T1000 (cell line): ENCODE measurements at places on chromosomes 7 and 10.

DNA sequence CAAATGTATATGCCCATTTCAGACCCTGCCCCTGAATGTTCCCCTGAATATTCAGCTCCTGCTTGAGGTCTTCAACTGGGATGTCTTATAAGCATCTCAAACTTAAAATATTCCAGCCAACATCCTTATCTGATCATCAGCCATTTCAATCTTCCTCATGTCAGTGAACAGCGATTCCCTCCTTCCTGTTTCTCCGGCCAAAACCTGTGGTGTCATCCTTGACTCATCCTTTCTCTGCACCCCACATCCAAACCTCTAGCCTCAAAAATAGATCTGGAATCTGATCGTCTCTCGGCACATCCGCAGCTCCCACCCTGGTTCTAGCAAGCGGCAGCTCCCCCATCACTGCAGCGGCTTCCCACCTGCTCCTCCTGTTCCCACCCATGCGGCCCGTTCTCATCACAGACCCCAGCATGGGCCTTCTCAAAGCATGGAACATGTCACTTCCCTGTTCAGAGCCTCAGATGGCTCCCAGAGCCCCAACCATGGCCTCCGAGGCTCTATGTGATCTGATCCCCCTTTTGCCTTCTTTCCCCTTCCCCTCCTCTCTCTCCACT, 165.7 kb downstream of the HECW1 start:
- DNase-seq, result no peak

DNA sequence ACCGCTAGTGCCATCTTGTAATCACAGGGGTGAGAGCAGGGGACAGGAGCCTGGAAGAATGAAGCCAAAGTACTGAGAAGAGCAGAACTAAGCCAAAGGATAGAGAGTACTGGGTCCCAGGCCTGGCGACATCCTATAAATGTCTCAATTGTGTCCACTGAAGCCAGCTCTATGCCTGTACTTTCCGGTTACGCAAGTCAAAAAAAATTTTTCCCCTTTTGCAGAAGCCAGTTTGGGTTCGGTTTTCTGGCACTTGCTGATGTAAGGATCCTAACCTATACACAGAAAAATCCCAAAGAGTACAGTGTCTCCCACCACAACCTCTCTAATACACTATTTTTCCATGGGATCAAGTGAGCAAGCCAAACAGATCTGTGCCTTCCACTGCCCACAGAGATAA, 61.1 kb downstream of the PLXNA4 start:
- DNase-seq, result no peak

DNA sequence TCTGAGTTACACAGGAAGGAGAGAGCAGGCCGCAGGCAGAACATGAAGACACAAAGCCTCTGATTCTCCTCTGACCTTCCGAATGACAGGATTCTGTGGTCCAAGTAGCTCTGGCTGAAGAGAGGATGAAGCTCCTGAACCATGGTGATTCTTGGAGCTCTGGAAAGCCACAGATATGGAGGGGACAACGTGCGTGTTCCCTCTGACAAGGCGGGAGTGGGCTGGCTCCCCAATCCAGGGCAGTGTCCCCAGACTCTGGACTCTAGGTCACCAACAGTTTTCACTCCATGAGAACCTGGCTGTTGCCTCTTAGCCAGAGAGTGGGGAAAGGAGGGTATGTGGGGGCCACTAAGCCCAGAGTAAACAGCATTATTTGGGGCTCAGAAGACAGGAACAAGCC, 7.4 kb upstream of the TRPV6 start:
- no peak for DNase-seq

GRCh38 chr7:121187676-121188075, 141.1 kb upstream of the WNT16 start:
- DNase-seq, result no peak

- DNase-seq, result no peak
These were observed 28.3 kb upstream of the ELFN1 start for GRCh38 chr7:1641661-1642260.

GRCh38 chr7:33882040-33882837, 23.1 kb upstream of the BMPER start:
- no peak for DNase-seq

DNA sequence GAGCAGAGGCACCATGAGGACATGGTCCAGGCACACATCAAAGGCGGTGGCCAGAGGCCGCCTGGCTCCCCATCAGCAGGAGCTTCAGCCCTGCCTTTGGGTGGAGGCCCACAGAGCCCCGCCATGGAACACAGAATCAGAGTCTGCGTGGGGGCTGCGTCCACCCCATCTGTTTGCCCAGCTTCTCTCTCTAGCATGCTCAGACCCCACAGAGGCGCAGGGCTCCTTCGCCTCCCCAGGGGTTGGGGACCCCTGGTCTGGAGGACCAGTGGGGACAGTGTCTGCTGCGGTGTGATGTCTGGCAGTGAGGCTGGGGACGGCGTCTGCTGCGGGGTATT, 321.9 kb downstream of the PTPRN2 start:
- no peak for DNase-seq

- no peak for DNase-seq
These were observed 31.3 kb upstream of the ZNRF2 start for GRCh38 chr7:30252885-30253795.
